ENCODE measurements at places on chromosomes 2 and 18.

DNA sequence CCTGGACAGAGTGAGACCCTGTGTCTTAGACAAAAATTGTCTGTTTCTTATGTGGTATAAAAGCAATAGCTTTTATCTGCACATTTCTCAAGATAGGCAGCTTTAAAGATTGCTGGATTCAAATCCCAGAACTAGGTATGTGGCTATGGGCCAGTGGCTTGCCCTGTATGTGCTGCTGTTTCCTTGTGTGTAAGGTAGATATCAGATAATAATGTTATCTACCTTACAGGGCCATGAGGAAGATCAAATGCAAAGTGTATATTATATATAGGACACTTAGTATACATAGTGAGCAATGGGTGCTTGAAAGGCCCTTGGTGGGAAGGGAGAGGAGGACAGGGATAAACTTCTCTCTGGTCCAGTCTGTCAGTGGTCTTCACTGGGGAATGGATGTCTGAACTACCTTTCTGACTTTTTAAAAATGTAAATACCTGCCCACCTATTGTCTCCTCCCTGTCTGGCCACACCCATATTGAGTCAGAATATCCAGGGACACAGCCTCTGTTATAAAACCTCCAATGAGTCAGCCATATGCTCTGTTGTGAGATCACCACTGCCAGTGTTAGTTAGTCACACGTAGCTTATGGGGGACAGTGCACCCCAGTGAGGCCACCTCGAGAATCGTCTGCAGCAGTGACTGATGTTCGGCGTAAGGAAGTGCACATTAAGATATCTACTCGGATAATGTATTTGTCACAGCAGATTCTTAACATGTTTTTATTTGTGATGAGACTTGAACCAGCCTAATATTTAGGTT lies 383.4 kb downstream of the PTPRM start:
- DNase-seq, result no peak

GRCh38 chr2:22729466-22729865 lies 655.5 kb upstream of the KLHL29 start:
- DNase-seq, result no peak

DNA sequence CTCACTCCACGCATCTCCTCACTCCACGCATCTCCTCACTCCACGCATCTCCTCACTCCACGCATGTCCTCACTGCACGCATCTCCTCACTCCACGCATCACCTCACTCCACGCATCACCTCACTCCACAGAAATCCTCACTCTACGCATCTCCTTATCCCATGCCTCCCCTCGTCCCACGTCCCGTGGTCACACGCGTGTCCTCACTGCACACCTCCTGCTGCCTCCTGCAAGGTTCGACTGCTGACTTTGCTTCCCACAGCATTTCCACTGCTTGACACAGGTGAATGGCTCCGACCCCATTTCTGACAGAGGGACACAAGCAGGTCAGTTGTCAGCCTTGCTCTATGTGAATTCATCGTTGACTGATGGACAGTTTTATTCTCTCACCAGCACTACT lies 103.0 kb downstream of the USP40 start:
- DNase-seq, result peak; percentile 48

- DNase-seq, result no peak
These were observed 137.1 kb upstream of the TACR1 start for GRCh38 chr2:75336451-75336850.

GRCh38 chr2:158357699-158358098 lies 98.9 kb downstream of the CCDC148 start:
- no peak for DNase-seq

DNA sequence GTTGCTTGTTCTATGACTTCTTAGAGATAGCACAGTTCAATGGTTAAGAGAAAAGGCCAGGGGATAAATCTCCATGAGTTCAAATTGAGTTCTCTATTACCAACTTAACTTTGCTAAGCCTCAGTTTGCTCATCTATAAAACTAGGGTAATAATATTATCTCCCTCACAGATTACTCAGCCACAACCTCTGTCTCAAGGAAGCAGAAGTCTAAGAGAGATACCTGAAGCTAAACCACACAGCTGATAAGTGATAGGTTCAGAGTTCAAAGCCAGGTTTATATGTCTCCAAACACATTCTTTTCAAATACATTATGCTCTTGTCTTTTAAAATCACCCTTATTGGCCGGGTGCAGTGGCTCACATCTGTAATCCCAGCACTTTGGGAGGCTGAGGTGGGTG lies 287.7 kb downstream of the NBAS start:
- no peak for DNase-seq

DNA sequence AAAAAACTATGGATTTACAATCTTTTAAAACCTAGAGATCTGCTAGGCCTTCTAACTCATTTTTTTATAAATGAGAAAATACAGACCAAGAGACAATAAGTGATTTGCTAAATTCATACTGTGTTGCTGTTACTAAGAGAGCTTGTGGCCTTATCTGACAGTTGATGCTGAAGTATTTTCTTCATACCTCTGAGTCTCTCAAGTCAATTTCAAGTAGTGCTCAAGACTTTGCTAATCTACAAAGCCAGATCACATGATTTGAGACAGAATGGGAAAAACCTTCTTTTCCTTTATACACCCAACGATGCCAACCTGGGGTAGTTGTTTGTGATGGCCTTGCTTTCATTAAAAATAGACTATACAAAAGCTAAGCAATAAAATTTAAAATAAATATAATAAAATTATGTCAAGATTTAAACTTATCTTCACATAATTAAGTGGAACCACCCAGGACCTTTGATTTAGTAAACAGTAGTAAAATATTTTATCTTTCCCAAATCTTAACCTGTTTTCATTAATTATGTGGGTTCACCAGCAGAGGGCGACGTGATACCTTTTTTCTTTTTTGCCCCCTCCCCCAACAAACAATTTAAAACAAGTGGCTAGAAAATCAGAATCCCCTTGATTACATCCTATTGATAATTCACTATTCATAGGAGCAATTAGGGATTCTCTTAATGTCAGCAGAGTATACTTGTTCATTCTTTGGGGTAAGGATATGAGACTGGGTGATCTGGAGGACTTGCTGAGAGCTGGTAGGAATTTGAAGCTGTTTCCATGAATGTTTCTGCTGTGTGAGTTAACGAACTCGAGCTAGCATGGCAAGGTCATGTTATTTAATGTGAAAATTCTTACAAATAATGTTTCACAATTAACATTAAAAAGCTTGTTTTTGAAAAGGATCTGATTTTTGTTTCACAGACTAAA lies 49.6 kb upstream of the SLC5A7 start:
- DNase-seq, result no peak

DNA sequence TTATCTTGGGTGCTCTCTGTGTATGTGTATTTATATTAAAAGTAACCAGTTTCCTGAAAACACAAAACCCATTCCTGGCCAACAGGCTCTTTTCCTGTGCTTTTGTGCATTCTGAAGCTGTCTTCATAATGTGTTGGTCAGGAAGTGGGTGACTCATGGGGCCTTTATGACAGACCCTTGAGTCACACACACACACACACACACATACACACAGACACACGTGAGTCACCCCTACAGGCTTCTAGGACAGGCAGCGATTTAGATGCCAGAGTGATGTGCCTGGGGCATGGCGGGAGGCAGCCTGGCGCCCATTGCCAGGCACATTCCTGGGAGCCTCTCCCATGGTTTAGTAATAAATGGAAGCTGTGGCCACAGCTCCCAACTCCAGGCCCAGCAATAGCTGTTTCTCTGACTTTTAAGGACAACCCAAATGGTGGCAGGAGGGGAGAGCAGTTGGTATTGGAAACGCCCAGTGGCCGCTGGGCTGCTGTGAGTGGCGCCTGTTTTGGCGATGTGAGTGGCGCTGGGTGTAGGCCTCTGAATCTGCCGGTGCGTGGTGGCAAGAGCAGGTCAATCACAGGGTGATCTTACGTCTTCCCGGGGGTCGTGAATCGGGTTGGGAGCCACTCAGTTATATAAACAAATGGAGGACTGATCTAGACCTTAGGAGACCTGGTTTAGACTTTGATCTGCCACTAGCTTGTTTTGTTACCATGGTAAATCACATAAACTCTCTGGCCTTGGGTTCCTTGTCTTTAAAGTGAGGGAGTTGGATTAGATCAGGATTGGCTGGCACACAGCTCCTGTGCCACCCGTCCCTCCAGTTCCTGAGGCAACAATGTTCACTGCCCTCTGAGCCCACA lies 150.7 kb upstream of the DLX2 start:
- no peak for DNase-seq

DNA sequence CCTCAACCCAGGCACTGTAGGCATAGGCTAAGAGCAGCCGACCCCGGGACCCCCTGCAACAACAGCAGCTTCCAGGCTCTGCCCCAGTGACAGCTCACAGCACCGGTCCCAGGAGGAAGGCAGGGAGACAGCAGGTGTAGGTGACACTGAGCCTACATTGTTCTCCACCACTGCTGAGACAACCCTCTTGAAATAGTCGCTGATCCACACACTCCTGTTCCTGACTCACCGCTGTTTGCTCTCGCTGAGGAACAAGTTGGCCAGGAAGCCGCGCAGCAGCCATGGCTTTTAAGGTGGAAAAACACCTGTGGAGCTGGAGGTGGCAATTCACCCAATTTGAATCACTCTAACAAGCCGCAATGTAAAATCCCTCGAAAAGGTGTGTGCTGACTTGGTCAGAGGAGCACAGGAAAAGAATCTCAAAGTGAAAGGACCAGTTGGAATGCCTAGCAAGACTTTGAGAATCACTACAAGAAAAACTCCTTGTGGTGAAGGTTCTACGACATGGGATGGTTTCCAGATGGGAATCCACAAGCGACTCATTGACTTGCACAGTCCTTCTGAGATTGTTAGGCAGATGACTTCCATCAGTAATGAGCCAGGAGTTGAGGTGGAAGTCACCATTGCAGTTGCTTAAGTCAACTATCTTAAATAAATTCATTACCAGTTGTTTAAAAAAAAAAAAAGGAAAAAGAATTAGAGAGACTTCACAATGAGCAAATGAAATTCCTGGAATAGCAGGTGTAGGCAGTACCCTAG lies 167.5 kb downstream of the ARL4C start:
- no peak for DNase-seq

DNA sequence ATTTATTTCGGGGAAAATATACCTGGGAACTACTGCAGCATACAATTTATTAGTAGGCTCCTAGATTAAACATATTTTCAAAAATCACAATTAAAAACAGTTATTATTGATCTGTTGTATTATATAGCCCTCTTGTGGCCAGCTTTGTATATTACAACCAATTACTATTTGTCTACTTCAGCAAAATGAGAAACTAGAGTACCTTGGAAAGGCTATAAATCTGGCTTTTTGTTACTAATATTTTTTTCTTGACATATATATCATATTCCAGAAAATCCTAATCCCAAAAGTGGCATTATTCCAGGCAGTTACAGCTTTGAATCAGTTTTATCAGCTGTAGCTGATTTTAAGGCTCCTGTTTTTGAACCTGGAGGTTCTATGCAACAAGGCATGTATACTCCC lies 101.2 kb downstream of the UBR3 start:
- no peak for DNase-seq

GRCh38 chr18:76491776-76492668 lies 3.0 kb downstream of the ZNF516 start:
- DNase-seq, result no peak

GRCh38 chr18:63140997-63141777 lies 178.4 kb downstream of the BCL2 start:
- DNase-seq, result no peak

GRCh38 chr2:68282811-68283418 lies 30.6 kb upstream of the PPP3R1 start:
- no peak for DNase-seq

- no peak for DNase-seq
These were observed 20.2 kb downstream of the USP37 start for GRCh38 chr2:218547978-218548377.

- DNase-seq, result no peak
These were observed 16.0 kb downstream of the CTIF start for GRCh38 chr18:48554610-48555400.

- peak; percentile 69 for DNase-seq
These were observed 54.9 kb downstream of the SDC1 start for GRCh38 chr2:20169796-20170703.

GRCh38 chr2:74908748-74909444 lies 49.5 kb upstream of the POLE4 start:
- DNase-seq, result no peak

DNA sequence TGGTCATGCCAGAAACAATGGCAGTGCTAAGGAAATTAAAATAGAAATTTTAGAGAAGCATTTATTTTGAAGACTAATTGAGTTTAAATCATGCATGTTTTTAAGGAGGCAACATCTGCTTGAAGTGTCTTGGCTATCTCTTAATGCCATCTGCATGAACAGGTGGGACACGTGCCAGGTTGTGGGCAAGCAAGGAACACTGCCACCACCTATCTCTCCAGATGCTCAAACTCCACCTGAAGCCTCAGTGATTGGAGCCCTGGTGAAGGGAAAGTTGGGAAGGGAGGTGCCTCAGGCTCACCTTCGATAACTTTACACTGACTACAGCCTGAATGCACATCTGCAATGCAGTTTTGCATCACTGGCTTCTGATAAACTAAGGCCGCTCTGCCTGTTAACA lies 91.5 kb downstream of the TPGS2 start:
- no peak for DNase-seq

DNA sequence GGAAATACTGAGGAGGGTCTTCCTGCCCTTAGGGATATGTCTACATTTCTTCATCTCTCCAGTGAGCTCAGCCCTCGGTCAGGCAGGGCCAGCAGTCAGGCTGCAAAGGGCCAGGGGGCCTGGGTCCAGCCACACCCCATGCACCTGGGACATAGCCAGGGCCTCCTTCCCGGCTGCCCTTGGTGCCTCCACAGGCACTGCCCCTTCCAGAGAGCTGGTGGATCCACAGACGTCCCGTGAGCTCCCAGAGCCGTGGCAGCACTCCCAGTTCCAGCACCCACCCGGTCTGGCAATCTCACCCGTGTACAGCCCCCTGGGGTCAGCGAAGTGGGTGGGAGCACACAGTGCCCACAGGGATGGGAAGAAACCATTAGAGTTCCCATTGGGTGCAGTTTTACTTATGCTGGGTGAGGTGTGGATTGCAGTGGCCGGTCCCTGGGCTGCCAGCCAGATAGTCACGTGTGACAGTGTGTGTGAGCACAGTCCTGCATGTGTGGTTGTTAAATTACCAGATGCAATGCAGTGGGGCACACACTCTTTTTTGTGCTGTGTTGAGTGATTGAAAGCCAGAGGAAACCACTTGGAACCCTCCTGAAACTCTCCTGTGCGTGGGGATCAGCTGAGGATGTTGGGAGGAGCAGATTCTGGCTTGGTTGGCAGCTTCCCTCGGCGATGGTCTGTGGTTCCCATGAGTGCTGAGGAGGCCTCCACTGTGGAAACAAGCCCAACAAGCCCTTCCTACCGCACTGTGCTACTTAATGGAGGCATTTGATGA lies 131.0 kb downstream of the SNTG2 start:
- DNase-seq, result no peak
